Stimulated activated CD4-positive, alpha-beta T cell treated with anti-CD3 and anti-CD28 coated beads, Interleukin-4, amount 100 ng/mL, for 24 hours (primary cell): ENCODE measurements at places on chromosomes 16 and 17.
A peak's percentile ranks its signal among the peaks of the same experiment; 100 is the strongest.

- DNase-seq: peak; percentile 21
These were observed 3.7 kb upstream of the ERN1 start for GRCh38 chr17:64133546-64134215.

DNA sequence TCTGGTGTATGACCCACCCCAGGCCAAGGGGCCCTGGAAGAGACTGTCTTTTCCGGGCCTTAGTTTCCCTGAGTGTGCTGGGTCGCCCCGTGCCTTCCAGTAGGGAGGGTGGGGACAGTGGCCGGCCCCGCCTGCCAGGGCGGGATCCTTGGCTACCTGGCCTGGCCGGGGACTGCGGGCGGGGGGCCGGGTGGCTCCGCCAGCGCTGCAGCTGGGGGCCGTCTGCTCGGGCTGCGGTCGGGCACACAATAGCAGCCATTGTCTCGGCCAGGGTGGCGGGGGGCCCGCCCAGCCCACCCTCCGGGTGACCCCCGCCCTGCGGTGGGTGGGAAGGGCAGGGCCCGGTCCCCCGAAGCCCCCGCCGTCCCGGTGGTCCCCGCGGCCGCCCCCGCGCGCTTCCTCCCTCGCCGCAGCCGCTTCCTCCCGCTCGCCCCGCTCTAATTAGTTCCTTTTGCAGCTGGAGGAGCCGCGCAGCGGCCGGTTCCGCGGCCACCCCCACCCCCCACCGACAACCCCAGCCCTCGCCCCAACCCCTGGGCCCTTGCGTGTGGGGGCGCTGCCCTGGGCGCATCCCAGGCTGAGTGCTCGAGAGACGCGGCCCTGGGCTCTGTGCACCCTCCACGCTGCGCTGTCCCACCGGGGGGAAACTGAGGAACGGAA lies 11.6 kb downstream of the GLIS2 start:
- DNase-seq: no peak

DNA sequence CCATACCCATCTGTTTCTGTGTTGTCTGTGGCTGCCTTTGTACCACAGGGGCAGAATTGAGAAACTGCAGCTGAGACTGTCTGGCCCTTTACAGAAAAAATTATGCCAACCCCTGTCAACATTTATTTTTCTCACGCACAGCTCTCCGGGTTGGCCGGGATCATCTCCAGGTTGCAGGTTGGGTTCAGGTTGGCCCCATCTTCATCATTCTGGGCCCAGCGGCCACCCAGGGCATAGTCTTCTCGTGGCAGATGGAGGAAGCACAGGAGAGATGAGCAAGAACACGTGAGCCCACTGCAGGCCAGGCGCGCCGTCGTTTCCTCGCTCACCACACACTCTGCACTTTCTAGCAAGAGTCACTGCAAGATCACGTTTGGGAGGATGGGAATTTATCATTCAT lies 66.1 kb upstream of the SEC14L1 start:
- no peak for DNase-seq

DNA sequence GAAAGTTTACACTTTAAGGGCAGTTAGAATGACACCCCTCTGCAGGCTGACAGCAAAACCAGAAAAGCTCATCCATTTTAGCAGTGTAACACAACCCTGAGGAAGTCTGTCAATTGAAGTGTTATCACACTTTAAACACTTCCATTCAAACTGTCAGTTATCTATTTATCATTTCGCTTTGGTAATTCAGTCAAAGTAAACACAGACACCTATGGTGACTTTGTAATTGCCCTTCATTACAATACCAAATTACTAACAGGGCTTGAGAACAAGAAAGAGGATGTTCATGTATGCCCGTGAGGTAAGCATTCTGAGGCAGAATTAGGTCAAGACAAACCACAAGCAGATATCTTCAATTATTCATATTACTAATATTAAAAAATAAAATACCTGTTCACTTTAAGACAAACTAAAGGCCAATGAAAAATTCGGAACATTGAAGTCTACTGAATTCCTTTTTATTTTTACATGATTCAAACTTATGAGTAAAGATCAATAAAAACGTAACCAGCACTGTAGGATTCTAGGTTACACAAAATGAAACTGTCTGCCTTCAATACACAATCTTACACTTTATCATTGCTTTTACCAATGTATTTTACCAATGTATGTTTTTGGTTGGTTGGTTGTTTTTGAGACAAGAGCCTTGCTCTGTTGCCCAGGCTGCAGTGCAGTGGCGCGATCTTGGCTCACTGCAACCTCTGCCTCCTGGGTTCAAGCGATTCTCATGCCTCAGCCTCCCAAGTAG lies 57.1 kb downstream of the BRIP1 start:
- no peak for DNase-seq

DNA sequence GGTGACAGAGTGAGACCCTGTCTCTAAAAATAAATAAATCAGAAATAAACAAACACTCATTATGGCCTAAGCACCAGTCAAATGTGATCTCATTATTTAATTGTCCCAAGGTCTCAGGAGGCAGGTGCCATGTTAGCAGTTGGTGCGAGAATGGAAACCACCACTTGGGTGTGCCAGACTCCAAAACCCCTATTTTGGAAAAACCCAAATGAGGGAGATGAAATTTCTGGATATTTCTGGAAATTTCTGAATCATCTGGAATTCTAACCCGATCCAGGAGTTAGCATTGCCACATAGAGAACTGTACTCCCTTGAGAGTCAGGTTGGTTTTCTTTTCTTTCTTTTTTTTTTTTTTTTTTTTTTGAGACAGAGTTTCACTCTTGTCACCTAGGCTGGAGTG lies 264.0 kb downstream of the XYLT1 start:
- DNase-seq: no peak

DNA sequence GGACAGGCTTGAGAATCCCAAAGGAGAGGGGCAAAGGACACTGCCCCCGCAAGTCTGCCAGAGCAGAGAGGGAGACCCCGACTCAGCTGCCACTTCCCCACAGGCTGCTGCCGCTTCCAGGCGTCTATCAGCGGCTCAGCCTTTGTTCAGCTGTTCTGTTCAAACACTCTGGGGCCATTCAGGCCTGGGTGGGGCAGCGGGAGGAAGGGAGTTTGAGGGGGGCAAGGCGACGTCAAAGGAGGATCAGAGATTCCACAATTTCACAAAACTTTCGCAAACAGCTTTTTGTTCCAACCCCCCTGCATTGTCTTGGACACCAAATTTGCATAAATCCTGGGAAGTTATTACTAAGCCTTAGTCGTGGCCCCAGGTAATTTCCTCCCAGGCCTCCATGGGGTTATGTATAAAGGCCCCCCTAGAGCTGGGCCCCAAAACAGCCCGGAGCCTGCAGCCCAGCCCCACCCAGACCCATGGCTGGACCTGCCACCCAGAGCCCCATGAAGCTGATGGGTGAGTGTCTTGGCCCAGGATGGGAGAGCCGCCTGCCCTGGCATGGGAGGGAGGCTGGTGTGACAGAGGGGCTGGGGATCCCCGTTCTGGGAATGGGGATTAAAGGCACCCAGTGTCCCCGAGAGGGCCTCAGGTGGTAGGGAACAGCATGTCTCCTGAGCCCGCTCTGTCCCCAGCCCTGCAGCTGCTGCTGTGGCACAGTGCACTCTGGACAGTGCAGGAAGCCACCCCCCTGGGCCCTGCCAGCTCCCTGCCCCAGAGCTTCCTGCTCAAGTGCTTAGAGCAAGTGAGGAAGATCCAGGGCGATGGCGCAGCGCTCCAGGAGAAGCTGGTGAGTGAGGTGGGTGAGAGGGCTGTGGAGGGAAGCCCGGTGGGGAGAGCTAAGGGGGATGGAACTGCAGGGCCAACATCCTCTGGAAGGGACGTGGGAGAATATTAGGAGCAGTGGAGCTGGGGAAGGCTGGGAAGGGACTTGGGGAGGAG lies at the start of gene CSF3:
Gene CSF3, plus strand, starts transcription at position 436 of the 993 bp plus-strand sequence. Its CDS starts 35 bp downstream, at position 471.
- no peak for DNase-seq

GRCh38 chr17:65888649-65889048 lies 303.3 kb downstream of the CEP112 start:
- no peak for DNase-seq

DNA sequence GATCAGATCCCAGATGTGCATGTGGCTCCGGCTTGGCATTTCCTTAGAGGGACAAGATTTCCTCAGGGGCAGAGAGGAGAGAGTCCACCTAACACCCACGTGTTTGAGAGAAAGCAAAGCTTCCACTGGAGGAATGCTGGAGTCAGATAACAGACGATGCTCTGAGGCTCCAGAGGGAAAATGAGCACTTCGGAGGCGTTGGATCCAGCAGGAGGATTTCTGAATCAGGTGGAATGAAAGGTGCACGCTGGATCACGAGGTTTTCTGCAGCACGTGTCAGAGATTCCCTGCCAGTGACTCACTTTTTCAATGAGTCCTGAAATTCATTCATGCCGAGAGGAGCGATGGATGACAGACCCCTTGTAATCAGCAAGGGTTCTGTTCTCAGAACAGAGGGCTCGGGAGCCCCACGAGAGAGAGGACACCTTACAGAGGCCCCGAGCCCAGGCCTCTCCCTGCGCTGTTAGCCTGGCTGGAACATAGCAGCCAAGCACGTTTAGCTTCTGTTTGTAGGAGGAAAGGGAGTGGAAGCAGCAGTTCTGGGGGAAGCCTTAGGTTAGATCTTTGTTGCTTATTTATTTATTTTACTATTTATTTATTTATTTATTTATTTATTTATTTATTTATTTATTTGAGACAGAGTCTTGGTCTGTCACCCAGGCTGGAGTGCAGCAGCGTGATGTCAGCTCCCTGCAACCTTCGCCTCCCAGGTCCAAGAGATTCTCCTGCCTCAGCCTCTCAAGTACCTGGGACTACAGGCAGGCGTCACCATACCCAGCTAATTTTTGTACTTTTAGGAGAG lies 49.3 kb upstream of the JPH3 start:
- no peak for DNase-seq

DNA sequence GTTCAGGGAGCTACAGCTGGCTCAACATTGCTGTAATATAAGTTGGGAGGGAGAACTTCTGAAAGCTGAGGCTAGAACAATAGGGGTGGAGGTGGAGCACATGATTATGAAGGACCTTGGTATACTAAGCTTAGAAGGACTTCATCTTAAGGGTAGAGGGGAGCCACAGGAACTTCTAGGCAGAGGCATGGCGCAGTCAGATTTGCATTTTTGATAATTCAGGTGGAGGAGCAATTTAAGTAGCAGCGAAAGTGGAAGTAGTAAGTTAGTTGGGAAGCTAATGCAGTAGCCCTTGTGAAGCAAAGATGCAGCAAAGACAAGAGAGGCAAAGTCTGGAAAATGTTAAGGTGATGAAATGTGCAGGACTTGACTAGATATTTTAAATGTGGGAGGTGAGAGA lies 144.1 kb downstream of the SPECC1 start:
- no peak for DNase-seq

GRCh38 chr16:82282662-82283061 lies 112.6 kb upstream of the MPHOSPH6 start:
- no peak for DNase-seq

DNA sequence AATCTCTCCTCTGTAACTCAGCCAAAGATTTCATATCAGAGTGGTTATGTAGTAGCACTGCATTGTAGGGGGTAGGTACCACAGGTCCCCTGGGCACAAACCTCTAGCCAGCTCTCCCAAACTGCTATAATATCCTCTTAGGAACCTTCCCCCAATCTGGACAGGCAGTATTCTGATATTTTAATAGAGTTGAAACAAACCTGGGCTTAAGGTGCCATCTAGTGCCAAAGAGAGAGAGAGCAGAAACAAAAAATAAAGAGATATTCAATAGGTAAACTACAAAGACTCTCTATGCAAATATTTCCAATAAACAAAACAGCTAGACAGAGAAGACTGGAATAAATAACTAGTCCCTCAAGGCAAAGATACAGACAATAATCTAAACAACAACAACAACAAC lies 1070.0 kb downstream of the CDH11 start:
- DNase-seq: no peak

DNA sequence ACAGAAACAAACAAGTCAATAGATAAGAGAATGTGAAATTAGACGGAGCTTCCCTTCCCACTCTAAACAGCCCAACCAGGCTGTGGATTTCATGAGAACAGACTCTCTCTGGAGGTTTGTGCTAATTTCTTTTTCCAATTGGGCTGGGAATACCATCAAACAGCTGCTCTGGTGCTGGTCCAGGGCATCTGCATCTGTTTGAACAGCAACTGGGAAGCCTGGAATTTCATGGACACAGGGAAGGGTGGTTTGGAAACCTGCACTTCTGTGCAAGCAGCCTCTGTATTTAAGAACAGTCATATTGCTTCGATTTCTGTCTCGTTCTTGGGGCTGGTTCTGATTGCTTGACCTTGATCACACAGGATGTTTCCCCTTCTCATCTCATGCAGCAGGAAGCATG lies 88.7 kb downstream of the FOXL1 start:
- DNase-seq: no peak

DNA sequence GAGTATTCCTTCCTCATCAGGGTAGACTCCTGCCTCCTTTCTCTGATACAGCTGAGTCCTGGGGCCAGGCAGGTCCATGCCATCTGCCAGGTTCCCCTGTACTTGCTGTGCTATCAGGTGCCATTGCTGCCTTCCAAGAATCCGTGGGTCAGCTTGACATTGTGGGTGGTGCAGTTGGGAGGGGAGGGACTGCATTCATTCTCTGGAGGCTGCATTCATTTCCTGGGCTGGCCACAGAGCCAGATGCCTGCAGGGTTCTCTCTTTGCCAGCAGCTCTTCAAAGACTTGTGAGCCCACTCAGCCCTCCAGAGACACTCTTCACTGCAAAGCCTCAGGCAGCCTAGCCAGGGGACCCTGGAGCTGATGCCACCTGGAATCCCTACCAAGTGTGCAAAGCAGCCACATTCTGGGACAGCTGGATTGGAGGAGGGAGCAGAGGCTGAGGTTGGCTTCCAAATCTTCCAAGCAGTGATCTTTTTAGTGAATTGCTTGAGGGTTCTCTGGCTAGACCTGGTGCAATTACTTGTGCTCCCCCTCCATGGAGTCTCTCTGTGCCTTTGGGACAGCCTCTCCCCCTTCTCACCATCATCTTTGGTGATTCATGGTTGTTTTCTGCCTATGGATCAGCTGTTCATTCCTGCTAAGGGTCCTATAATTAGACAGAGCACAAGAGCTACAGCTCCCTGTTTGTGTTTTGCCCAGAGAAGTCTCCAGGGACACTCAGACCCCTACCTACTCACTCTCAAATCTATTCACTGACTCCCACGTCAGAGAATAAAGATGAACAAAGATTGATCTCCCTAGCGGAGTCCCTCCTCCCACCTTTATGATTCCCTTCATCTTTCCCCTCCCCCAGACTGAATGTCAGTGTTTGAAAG lies 20.9 kb downstream of the ANKFN1 start:
- no peak for DNase-seq

- DNase-seq: no peak
These were observed 57.7 kb downstream of the HSD17B2 start for GRCh38 chr16:82092711-82093110.

- DNase-seq: peak; percentile 24
These were observed 54.8 kb upstream of the MAP3K14 start for GRCh38 chr17:45371414-45372324.
